Stimulated activated effector memory CD8-positive, alpha-beta T cell treated with anti-CD3 and anti-CD28 coated beads, Interleukin-12 subunit alpha, Interleukin-12 subunit beta, amount 100 ng/mL, for 72 hours (primary cell): ENCODE measurements at places on chromosomes 13 and 19.

DNA sequence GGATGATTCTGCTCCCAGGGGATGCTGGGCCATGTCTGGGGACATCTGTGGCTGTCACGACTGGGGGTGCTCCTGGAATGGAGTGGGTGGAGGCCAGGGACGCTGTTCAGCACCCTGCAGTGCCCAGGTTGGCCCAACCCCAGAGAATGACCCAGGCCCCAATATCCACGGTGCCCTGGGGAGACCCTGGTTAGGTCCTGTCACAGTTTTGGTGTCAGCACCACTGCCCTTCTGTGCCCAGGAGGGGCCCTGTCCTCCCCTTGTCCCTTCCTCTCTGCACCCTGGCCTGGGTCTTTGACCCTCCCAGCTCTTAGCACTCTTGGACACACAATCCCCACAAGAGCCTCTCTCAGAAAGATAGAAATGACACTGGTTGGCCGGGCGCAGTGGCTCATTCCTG, 85.3 kb downstream of the GADD45B start:
- DNase-seq = no peak

GRCh38 chr13:100290165-100290801, 201.4 kb downstream of the PCCA start:
- DNase-seq = no peak

- no peak for DNase-seq
These were observed 164.4 kb downstream of the USP12 start for GRCh38 chr13:27007166-27007565.

DNA sequence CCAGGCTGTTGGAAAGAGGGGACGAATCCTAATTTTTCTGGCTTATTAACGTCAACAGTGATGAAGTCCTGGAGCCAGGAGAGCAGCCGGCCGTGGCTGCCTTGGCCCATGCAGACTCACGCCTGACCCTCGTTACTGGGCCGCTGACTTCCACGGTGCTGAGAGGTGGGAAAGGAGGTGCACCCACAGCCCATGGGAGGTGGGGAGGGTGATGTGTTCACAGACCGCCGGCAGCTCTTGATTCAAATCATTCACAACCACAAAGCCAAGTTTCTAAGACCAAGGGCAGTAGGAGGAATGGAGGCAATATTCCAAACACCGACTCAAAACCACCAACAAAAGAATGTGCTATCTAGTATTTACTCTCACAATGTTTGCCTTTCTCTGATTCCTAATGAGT, 24.3 kb downstream of the COL4A2 start:
- no peak for DNase-seq

GRCh38 chr13:106630650-106631049, 62.7 kb upstream of the ARGLU1 start:
- DNase-seq = no peak

DNA sequence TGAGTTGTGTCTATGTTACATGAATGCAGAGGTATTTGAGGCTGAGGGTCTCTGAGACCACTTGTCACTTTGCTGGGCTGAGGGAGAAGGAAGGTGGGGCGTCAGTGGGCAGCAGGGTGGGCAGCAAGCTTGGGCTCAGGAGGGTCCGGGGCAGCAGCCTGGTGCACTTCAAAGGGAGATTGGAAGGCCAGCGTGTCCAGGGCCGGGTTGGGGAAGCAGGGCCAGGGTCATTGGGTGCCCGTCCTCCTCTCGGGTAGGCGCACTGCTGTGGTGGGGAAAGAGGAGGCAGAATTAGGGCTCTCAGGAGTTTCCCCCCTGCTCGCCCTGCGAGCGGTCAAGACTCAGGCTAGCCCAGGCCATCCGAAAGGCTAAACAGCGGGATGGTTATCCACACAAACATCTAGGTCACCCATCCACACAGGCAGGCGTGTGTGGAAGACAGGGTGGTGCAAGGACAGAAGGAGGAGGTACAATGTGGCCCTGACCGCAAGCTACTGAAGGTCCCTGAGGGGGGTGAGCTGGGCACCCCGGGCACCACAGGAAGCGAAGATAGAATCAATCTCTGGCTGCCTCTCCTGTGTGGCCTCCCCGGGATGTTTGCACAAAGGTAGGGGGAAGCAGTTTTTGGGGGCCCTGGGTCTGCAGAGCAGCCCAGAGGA, 37.7 kb downstream of the MYO9B start:
- no peak for DNase-seq

- DNase-seq = no peak
These were observed 55.9 kb upstream of the SERP2 start for GRCh38 chr13:44317752-44318151.

- no peak for DNase-seq
These were observed 15.6 kb upstream of the ZNF730 start for GRCh38 chr19:23101241-23101640.

- DNase-seq = no peak
These were observed 2.5 kb downstream of the KDM4B start for GRCh38 chr19:4971424-4971793.

- DNase-seq = no peak
These were observed 5.0 kb downstream of the LYL1 start for GRCh38 chr19:13097463-13098258.

GRCh38 chr19:11247391-11247790, 8.0 kb downstream of the ANGPTL8 start:
- DNase-seq = no peak

- no peak for DNase-seq
These were observed 118.7 kb upstream of the MCF2L start for GRCh38 chr13:112850273-112850672.

GRCh38 chr19:5984600-5984999, 6.7 kb upstream of the RANBP3 start:
- DNase-seq = no peak

GRCh38 chr13:51435002-51435578, 17.7 kb downstream of the INTS6 start:
- DNase-seq = no peak

DNA sequence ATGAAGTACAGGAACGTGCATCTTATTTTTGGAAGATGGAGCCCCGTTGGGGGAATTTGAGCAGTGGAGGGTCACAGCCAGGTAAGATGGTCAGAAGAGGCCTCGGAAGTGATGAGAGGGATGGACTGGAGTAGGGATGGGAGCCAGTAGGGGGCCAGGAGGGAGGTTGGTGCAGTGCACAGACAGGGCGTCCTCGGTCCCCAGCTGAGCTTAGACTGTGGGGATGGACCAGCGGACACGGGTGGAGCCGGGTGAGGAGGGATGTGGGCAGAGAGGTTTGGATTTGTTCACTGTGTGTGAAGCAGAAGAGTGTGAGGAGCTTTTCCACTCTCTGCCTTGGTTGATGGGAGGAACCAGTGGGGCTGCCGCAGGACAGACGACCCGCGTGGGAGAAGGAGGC, 10.6 kb downstream of the RPS9 start:
- DNase-seq = no peak

DNA sequence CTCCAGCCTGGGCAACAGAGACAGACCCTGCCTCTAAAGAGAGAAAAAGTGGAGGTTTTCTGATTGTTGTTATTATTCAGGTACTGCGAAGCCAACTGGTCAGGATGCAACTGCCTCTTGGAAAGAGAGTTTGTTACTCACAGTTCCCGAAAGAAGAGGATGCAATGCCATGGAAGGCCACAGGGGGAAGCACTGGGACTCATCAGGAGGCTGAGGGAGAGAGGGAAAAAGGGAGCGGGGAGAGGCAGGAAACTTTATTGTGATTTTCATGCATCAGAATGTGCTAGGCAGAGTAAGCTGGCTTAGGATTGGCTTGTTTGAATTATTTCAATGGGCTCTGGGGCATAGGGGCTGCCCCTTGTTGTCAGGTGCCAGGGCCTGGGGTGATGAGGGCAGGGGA, 27.6 kb downstream of the MYO9B start:
- DNase-seq = no peak

- DNase-seq = no peak
These were observed 5.2 kb upstream of the ADPRHL1 start for GRCh38 chr13:113458253-113459065.

GRCh38 chr19:47109541-47110375, 3.8 kb downstream of the ZC3H4 start:
- DNase-seq = peak; percentile 37

GRCh38 chr19:32165141-32165540, 180.3 kb upstream of the ZNF507 start:
- DNase-seq = peak; percentile 26

DNA sequence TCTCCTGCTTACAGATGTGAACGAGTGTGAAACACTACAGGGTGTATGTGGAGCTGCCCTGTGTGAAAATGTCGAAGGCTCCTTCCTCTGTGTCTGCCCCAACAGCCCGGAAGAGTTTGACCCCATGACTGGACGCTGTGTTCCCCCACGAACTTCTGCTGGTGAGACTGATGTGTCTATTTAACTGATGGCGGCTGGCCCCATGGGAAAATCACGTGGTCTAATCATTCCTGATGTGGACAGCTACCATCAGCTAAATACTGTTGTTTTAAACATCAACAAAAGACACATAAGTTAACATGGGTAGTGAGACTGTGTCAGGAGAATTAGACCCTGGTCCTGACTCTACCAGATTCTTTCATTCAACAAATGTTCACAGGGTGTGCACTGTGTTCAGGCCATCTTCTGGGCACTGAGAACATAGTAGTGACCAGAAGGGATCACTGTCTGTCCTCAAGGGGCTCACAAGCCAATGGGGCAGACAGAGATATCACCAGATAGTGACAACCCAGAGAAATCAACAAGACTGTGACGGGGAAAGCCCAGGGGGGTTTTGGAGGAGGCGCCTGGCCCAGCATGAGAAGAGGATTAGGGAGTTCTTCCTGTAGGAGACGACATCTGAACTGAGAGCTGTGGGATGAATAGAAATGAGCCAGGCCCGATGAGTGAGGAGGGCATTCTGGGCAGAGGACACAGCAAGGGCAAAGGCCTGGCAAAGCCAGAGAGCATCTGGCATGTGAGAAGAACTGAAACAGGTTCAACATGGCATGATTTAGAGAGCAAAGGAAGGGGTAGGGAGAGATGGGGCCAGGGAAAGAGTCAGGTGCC, 18.4 kb downstream of the LTBP4 start:
- no peak for DNase-seq

DNA sequence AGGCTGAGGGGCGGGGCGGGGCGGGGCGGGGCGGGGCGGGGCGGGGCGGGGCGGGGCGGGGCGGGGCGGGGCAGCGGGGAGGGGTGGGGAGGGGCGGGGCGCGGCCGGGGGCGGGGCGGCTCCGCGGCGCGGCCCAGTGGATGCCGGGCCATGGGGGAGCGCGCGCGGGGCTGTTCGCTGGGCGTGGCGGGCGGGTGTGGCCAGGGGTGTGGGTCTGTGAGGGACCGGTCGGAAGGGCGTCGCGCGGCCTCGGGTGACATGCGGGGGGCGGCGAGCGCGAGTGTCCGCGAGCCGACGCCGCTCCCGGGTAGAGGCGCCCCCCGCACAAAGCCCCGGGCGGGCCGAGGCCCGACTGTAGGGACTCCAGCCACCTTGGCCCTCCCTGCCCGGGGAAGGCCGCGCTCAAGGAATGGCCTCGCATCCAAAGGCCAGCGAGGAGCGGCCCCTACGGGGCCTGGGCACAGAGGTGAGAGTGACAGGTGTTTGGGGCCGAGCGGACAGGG, at the start of gene ZFP28:
Gene ZFP28 (plus strand): TSS at position 188 of the 503 bp plus-strand sequence. CDS start 71 bp downstream, at position 259.
- DNase-seq = peak; percentile 63

DNA sequence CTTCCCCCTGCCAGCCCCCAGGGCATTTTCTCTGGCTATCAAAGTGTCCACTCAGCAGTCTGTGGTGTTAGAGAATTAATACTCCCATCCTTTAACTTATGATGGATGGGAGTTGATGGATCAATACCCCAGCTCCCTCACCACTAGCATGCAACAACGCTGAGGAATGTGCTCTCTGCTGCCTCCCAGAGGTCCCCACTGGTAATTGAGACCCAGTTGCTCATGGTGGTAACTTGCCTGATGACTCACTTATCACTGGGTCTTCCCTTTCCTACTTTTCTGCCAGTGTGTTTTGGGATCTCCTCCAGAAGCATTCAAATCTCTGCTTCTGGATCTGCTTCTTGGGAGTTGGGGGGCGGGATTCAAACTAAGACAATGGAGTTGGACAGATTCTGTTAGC, 20.3 kb upstream of the CACNA1A start:
- no peak for DNase-seq
